Hindlimb muscle (tissue), 1 donor: ENCODE measurements at places on chromosomes 11 and 22. TPM values are rescaled to one million over a fixed set of nuclear protein-coding genes. Genes with fewer than 3 reads are reported as not detected.
A peak's percentile ranks its signal among the peaks of the same experiment; 100 is the strongest.

Gene SCARF2
- polyA plus RNA-seq: 14.9 TPM

Gene KRTAP5-9
- polyA plus RNA-seq: not detected

DNA sequence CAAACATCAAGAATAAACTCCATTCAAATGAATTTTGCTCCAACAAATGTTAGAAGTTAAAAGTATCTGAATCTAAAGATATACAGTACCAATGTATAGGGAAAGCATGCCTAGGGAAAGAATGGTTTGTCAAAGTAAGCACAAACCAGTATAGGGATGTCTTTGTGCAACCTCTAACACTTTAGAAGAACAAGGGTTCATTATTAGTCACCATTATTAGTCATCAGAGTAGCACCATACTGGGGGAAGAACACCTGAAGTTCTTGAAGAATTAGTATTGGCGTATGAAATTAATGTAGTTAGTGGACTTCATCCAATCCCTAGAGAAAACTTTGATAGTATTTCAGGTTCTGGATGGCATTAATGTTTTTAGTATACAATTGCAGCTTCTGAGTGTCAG lies 943.7 kb downstream of the METTL15 start:
- DNase-seq: no peak

GRCh38 chr11:130177782-130178181 lies 18.2 kb downstream of the ST14 start:
- DNase-seq: no peak

GRCh38 chr11:9747229-9747628 lies 83.4 kb downstream of the SWAP70 start:
- DNase-seq: no peak

Gene ZPR1
- polyA plus RNA-seq: 37.1 TPM

- DNase-seq: peak; percentile 78
Measured at GRCh38 chr22:40107851-40108378, 69.8 kb upstream of the TNRC6B start.

- DNase-seq: peak; percentile 20
Measured at GRCh38 chr11:7143908-7144307, 55.1 kb downstream of the RBMXL2 start.

DNA sequence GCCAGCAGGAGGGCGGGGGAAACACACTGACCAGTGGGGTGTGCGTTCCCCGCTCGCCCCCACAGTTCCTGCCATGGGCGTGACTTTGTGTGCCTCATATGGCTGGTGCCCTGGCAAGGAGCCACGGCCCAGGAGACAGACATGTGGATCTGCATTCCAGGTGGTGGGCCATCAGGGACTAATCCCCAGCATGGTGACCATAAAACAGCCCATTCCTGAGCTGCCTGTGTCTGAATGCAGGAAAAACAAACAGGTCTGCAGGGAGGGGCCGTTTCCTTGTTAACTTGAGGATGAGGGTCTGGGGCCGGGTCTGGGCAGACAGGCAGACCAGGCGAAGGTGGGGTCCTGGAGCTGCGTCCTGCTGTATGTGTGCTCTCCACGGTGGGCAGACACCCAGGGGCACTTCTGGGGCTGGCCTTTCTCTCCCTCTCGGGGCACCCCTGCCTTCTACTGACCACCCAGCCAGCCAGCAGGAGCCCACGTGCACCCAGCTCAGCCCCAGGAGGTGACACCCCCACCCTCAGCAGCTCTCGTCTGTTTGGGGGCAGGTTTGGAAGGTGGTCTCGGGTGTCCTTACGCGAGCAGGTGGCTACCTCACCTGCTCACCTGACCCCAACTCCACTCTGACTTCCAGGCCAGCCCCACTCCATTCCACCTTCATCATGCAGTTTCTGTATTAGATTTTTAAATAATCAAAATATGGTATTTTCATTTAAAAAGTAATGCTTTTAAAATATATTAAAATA lies 120.3 kb downstream of the KCNQ1OT1 start:
- DNase-seq: no peak

Gene KIF18A
- 3.2 TPM for polyA plus RNA-seq

DNA sequence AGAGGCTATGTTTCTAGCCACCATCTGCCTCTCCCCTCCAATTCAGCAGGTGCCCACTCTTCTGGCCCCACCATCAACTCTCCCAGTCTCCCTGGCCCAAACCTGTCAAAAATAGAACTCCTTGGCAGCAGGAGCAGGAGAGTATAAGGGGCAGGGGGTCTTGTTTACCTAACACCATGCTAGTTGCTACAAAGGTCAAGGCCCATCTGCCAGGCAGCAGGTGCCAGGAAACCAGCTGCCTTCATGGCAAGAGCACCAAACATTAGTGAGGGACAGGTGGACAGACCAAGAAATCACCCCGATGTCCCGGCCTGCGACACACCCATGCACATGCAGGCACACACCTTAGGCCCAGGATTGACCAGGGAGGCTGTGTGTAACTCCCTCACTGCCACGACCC lies 387.9 kb downstream of the BUD13 start:
- no peak for DNase-seq

DNA sequence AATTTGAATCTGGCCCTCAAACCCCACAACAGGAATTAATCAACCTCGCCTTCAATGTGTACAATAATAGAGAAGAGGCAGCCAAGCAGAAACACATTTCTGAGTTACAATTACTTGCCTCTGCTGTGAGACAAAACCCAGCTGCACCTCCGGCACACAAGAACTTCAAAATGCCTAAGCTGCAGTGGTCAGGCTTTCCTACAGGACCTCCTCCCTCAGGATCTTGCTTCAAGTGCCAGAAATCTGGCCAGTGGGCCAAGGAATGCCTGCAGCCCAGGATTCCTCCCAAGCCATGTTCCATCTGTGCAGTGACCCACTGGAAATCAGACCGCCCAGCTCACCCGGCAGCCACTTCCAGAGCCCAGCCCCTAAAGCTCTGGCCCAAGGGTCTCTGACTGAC lies 3.4 kb upstream of the NDUFC2 start:
- no peak for DNase-seq

Gene PRG3
- 0.23 TPM for polyA plus RNA-seq

Gene ART5
- 4.1 TPM for polyA plus RNA-seq

Gene ROM1
- 0.90 TPM for polyA plus RNA-seq

GRCh38 chr11:111403051-111403726 lies 24.1 kb upstream of the POU2AF1 start:
- no peak for DNase-seq

Gene FGF4
- 8.1 TPM for polyA plus RNA-seq

Gene DTX4
- 19.4 TPM for polyA plus RNA-seq

DNA sequence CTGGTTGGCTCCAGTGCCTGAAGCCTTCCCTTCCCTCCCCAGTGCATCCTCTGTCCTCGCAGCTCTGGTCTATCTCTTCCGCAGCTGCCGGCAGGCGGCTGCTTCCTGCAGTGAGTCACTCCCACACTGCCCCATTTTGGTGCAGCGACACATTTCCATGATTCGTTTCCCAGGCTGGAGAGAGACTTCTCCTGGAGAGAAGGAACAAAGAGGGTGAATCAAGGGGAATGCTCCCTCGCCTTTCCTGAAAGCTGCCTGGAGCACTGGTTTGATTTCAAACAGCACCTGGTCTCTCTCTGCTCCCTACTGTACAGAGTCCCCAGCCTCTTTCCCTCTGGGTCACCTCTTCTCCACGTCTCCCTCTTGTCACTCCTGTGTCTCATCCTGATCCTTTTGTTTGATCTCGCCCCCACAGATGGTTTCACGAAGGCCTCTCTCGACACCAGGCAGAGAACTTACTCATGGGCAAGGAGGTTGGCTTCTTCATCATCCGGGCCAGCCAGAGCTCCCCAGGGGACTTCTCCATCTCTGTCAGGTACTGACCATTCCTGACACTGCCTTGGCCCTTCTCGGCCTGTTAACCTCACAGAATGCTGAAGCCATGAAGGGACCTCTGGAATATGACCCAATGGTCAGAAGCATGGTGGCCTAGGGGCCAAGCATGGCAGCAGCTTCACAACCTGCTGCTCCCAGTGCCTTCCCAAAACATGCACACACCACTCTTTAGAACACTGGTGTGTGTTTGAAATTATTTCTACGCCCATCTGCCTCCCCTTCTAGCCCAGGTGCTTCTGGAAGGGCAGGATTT lies at the start of gene TMA7B:
TSS of gene TMA7B (plus strand) at position 758 of the 808 bp plus-strand sequence. CDS start 3,978 bp downstream, outside the sequence.
- peak; percentile 26 for DNase-seq

DNA sequence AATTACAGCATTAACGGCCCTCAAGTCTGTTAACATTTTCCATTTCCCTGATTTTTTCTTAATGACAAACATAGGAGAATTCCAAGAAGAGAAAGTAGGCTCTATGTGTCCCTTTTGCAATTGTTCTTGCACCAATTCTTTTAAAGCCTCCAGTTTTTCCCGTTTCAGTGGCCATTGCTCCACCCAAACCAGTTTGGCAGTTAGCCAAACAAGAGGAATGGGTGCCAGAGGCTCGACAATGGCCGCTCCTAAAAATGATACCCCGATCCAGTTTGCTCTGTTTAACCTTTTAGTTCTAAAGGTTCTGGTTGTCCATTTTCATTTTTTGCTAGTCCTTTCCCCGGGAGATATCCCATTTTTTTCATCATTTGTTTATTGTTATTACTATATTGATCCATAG lies 6.7 kb upstream of the DNAJB13 start:
- no peak for DNase-seq

GRCh38 chr22:27799015-27799826 lies 2.3 kb downstream of the MN1 start:
- peak; percentile 70 for DNase-seq

DNA sequence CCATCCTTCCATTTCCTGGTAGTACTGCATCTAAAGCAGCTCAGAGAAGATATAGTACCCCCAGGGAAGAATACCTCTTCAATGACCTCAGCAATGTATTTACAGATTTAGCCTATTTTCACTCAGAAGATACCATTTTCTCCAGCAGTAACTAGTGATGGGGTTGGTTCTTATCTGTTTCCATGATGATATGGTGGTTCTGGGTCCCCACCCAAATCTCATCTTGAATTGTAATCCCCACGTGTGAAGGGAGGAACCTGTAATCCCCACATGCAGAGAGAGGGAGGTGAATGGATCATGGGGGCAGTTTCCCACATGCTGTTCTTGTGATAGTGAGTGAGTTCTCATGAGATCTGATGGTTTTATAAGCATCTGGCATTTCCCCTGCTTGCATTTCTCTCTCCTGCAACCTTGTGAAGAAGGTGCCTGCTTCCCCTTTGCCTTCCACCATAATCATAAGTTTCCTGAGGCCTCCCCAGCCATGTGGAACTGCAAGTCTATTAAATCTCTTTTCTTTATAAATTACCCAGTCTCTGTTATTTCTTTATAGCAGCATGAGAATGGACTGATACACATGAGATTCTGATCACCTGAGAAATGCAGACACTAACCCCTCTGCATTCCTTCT lies 139.2 kb downstream of the CCDC81 start:
- no peak for DNase-seq

Gene HSPB2
- polyA plus RNA-seq: 101 TPM

Gene WT1
- not detected for polyA plus RNA-seq

GRCh38 chr22:22397292-22397870 lies 111.2 kb downstream of the ZNF280B start:
- peak; percentile 47 for DNase-seq

DNA sequence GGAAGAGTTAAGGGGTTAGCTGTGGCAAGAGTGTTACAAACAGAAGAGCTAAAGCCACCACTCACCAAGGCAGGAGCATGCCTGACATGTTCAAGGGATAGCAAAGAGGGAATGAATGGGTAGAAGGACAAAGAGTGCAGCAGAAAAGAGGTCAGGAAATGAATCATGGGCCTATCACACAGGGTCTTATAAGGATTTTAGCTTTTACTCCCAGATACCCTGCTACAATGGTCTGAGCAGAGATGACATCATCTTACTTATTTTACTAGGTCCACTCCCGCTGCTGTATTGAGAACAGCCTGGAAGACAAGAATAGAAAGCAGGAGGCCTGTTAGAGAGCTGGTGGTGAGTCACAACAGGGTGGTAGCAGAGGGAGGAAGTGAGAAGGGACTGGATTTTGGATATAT lies 9.8 kb downstream of the TRAF6 start:
- DNase-seq: no peak

DNA sequence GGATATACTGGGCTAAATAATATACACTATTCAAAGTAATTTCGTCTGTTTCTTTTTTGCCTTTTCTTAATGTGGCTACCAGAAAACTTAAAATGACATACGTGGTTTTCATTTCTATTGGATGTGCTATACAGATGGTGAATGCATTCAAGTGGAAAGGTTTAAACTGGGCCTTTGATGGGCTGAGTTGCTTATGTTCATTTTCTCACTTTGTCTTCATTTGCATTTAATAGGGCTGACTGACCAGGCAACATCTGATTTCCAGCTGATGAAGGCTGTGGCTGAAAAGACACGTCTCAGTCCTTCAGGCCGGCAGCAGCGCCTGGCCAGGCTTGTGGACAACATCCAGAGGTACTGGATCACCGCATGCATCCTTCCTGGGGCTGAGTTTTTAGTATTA lies 27.9 kb downstream of the PIWIL4 start:
- DNase-seq: no peak

Gene ABCG4
- polyA plus RNA-seq: 0.34 TPM

Gene MLC1
- polyA plus RNA-seq: 1.3 TPM

DNA sequence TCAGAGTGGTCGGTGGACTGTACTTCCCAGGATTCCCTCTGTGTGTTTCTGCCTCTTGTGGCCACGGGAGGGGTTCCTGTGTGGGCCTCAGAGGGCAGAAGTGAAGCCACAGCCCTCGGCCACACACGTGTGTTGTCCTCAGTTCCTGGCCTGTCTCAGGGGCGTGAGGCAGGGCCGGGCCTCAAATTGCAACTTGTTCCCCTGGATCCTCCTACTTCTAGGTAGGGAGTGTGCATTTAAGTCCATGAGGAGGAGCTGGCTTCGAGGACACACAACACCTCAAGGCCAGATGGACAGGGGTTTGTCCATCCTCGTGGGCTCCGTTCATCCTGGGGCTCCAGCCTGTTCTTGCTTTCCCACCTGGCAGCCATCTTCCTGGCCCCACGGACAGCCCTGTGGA lies 573.0 kb downstream of the TBC1D22A start:
- DNase-seq: no peak

DNA sequence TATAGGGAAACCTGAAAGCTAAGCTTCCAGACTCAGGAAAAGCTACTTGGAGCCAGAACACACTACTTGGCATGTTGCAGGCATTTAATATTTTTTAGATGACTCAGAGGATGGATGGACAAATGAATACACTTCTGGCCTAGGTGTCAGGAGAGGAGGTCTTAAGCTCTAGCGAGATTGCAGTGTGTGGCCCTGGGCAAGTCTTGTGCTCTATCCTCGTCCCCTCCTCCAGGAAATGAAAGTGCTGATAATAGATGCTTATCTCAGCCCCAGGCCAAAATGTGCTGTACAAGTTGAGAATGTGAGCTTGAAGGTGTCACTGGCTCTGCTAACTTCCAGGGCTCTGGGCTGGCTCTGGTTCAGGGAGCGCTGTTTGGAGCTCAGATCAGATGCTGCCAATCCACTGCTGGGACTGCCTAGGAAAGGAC lies 136.3 kb downstream of the PKNOX2 start:
- peak; percentile 64 for DNase-seq
